ENCODE measurements at places on chromosomes 3 and 15.

DNA sequence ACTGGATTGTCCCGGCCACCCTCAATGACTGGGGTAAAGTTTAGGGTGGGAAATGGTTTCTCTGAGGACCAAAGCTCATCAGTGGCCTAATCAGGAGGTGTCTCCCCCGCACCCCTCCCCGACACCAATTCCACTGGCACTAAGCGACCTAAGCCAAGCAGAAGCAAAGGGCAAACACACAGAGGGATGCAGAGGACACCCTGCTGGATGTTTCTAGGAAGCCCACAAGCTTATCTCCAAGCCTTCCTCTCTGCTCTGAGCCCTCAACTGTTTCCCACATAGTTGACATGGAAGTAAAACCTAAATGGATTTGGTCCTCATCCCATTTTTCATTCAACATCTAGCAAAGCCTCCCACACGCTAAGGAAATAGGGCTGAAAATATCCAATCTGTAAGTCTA lies 68.5 kb downstream of the C3orf70 start:
- DNase-seq = no peak

DNA sequence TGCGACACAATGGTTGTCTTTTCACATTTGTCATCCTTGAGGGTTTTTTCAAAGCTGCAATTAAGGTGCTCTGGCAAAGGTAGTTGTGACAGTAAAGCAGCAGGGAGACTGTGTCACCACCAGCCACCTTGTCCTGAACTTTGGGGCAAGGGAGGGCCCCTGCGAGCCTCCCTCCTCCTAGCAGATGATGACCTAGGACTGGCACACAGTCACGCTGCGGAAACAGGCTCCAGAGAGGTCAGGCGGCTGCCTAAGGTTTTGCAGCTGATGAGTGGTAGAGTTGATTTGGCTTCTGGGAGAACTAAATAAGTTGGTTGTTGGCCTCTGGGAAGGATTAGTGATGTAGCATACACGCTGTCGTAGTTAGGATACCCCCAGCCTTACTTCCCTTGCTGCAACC lies 62.7 kb downstream of the PDIA5 start:
- DNase-seq = no peak

DNA sequence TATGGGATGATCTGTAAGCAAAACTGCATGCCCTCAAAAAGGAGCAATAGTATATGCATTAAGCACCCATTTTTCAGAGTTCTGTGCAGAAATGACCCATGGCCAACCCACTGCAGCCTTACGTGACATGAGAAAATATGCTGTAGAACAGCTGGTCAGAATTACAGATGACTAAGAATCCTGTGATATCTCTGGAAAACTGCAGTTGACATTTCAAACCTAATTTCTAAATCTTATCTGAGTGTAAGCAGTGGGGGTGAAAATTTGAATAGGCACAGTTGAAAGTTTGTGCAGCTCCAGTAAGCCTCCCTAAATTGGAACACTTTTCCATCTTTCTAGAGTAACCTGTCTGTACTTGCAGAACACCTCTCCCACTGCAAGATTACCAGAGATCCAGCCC lies 28.7 kb upstream of the COL6A6 start:
- DNase-seq = no peak

DNA sequence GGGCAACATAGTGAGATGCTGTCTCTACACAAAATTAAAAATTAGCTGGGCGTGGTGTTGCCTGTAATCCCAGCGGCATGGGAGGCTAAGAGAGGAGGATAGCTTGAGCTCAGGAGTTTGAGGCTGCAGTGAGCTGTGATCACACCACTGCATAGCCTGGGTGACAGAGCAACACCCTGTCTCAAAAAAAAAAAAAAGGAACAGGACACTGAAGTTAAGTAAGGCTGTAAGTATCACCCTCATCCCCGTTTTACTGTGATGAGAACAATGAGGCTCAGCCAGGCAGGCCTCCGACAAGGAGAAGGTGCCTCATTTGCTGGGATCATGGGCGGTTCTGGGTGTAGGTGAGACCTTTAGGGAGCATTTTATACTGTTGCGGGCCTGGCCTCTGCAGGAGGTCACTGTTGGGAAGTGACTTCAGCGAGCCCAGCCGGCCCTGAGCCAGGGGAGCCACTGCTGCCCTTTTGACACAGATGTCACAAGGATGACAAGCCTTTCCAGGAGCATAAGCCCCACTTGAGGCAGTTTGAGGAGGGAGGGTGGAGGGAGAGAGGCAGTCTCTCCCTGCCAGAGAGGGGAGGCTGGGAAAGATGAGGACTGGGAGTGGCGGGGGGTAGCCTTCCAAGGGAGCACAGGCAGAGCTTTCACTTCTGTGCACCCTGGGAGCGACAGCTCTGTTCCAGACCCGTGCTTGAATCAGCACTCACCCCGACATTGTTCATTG lies 30.8 kb downstream of the IRAK2 start:
- DNase-seq = no peak

- no peak for DNase-seq
These were observed 41.1 kb upstream of the SNTN start for GRCh38 chr3:63611382-63611781.

DNA sequence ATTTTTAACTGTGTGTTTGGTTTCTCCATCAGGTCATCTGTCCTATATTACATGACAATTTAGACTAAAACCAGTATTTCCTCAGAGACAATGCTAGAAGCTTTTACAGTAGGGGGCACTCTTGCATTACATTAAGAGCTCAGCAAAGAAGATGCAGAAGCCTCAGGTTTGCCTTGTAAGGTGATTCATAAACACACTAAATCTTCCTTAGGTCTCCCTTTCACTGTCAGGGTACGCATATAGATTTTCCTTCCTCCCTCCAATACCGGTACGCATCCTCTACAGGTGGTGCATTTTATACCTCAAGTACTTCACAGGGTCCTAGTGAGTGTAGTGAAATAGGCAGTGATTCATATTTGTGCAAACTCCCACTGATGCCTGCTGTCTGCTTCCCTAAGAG lies 46.5 kb downstream of the CD86 start:
- peak; percentile 81 for DNase-seq

DNA sequence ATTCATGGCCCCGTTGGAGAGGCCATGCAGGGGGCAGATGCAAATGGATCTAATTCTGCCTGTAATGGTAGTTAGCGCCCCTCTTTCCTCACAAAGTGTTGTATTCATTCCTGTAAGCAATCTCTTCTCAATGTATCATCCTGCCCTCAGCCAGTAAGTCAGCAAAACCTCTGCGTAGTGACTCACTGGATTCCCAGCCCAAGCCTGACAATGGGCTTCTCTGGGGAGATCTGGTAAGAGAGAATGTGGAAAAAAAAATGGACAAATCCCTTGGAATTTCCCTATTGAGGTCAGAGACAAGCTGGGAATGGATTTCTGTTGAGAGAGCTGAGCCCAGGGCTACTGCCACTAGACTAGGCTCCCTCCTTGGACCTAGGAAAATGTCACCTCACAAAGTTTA lies 25.4 kb downstream of the ADPGK start:
- no peak for DNase-seq

DNA sequence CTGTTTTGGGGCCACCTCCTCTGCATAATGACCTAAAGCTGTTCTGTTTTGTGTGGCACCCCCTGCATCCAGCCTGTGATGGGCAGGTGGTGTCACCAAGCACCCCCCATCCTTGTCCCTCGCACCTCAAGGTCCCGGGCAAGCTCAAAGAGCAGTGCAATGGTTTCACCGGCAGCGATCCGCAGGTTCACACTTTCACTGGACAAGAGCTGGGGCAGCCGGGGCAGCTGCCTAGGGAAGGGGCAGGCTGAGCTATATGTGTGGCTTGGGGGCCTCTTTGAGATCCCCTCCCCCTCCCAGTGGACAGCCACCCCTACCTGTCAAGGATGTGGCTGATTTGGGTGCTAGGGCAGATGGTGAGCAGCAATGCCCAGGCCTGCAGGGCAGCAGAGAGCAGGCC lies 3.1 kb downstream of the IFRD2 start:
- no peak for DNase-seq

DNA sequence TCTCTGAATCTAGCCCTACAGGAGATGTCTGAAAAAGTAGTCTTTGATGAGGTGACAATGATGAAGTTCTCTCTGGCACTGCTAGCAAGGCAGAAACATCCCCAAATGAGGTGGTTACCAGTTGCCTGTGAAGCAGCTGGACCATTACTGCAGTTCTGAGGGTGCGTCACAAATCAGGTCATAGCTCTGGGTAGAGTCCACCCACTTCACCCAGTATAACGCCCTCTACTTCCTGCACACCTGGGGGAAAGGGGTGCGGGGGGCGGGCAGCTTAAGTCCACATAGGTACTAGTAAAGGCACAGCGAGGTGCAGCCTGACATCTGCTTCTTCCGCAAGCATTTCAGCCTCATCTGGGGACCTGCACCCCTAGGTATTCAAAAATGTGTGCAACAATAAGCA lies 13.4 kb upstream of the SATB1 start:
- DNase-seq = no peak

DNA sequence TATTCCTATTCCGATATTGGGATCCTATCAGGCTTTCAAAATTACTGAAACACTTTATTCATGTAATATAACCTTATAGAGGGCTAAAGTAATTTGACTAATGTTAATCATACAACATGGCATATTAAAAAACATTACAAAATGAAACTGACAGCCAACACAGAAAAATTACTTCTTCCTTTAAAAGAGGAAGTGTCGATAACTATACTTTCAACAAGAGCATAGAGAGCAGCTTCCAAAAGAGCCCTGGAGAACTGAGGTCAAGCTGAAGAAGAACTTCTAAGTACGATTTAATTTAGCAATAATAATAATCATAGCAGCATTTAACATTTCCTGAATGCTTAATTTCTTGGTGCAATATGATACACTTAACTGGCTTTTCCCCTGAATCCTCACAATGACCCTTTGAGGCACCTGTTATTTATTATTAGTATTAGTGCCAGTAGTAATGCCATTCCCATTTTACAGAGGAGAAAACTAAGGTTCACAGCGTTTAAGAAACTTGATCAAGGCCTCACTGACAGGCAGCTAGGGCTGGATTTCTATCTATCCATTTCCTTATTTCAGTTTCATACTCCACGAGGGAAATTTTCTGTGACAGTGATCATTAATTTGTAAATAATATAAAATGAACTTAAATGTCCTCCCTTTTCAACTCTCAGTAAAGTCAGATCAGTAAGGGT lies 181.6 kb downstream of the CFAP20DC start:
- DNase-seq = no peak

- no peak for DNase-seq
These were observed 533.5 kb upstream of the ZNF385D start for GRCh38 chr3:22284559-22284958.

- DNase-seq = no peak
These were observed 11.1 kb downstream of the COL6A6 start for GRCh38 chr3:130528120-130528519.

- DNase-seq = no peak
These were observed 21.0 kb downstream of the ZNF385D start for GRCh38 chr3:21729888-21730459.

GRCh38 chr3:52068730-52069129 lies 12.4 kb upstream of the DUSP7 start:
- no peak for DNase-seq

DNA sequence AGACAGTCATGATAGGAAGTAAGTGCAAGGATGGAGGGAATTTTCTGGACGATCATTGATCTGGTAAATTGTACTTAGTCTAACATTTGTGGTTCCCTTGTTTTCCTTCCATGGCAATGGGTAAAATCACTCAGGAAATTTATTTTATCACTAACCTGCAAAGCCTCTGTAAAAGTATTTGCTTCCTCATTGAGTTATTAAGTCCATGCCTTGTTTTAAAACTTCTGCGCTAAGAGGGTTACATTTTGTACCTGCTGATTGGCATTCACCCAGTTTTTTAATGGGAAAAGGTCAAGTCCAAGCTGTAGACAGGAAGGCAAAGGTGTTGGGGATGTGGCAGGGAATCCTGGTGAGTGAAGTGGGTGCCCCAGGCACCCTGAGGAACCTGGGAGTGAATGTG lies 146.2 kb upstream of the NR2F2 start:
- DNase-seq = no peak

GRCh38 chr3:154217671-154218070 lies 96.5 kb downstream of the ARHGEF26 start:
- DNase-seq = no peak

DNA sequence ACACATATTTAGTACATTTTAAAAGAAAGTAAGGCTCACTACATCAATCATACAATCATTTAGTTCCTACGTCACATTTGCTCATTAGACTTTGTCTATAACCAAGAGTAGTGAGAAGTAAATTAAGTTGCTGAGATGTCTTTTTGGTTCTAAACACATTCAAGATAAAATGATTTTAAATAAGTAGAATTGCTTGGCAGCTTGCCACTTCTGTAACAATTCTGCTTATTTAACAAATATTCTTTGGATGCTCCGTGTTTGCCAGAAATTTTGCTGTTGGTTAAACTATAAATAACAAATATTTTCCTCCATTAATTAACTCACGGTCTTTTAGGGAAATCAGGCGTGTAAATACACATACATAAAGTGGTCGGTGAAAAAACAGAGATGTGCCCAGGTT lies 18.3 kb downstream of the SUCNR1 start:
- DNase-seq = no peak

DNA sequence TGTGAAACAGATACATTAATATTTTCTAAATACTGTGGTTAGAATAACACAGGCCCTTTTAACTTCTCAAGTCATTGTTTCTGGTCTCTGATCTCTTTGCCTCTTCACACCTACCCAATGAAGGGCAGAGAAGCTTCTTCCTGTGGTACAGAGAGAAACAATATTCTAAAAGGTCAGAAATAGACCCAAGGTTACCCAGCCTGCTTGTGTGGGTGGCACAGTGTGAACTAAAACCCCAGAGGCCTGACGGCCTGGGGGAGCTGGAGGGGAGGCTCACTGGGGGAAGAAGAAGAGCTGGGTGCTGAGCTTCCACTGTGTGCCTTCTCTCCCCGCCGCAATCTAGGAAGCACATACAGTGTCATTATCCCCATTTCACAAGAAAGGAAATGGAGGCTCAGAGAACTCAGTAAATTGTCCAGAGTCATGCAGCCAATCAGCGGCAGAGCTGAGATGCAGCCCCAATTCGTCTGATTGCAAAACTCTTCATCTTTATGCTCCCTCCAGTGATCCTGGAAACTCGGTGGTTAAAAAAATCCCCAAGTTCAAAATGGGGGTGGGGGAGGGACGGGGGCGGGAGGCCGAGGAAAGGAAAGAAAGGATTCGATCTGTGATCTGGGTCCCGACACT lies 64.1 kb upstream of the HEG1 start:
- DNase-seq = no peak

GRCh38 chr15:63244976-63245645 lies 32.3 kb upstream of the APH1B start:
- DNase-seq = no peak

- no peak for DNase-seq
These were observed 48.7 kb downstream of the NMNAT3 start for GRCh38 chr3:139629033-139629432.

- no peak for DNase-seq
These were observed 76.5 kb downstream of the ACAP2 start for GRCh38 chr3:195366200-195366925.

GRCh38 chr3:161884830-161885229 lies 388.2 kb downstream of the OTOL1 start:
- DNase-seq = no peak

All from NCI-H2081 treated with DMSO at 0.1 percent for 48 hours (cell line).